ENCODE measurements at places on chromosomes 7 and 10. TPM values are rescaled to one million over a fixed set of nuclear protein-coding genes. Genes with fewer than 3 reads are reported as not detected.

GRCh38 chr7:81408728-81409127 is 361.1 kb downstream of the HGF start:
- H3K27me3 ChIP-seq, result no peaks in the 10 kb centered on the region
- H3K36me3 ChIP-seq, result peaks cover 17% of the 10 kb centered on the region
- no peak for DNase-seq
- no peak overlapping the region for H3K4me3 ChIP-seq
- H3K4me1 ChIP-seq, result peaks cover 20% of the 10 kb centered on the region

- H3K4me1 ChIP-seq, result peaks cover 20% of the 10 kb centered on the region
- no peak overlapping the region for H3K27ac ChIP-seq
- H3K36me3 ChIP-seq, result no peaks in the 10 kb centered on the region
- DNase-seq, result no peak
- no peak overlapping the region for H3K4me3 ChIP-seq
- peaks cover 26% of the 10 kb centered on the region for H3K27me3 ChIP-seq
These were observed 3.0 kb downstream of the STRIP2 start for GRCh38 chr7:129437190-129437589.

Gene NPC1L1
- 0.16 TPM for total RNA-seq

GRCh38 chr7:128948312-128948973 is 10.7 kb downstream of the IRF5 start:
- no peak overlapping the region for H3K4me3 ChIP-seq
- no peaks in the 10 kb centered on the region for H3K27me3 ChIP-seq
- DNase-seq, result no peak
- H3K36me3 ChIP-seq, result peaks cover 9% of the 10 kb centered on the region

- no peaks in the 10 kb centered on the region for H3K27me3 ChIP-seq
- peaks cover 48% of the 10 kb centered on the region for H3K4me1 ChIP-seq
- no peak overlapping the region for H3K27ac ChIP-seq
- no peak overlapping the region for H3K4me3 ChIP-seq
- no peak for DNase-seq
These were observed 90.0 kb downstream of the CHCHD3 start for GRCh38 chr7:132991615-132992587.

Gene C7orf33
- not detected for total RNA-seq

DNA sequence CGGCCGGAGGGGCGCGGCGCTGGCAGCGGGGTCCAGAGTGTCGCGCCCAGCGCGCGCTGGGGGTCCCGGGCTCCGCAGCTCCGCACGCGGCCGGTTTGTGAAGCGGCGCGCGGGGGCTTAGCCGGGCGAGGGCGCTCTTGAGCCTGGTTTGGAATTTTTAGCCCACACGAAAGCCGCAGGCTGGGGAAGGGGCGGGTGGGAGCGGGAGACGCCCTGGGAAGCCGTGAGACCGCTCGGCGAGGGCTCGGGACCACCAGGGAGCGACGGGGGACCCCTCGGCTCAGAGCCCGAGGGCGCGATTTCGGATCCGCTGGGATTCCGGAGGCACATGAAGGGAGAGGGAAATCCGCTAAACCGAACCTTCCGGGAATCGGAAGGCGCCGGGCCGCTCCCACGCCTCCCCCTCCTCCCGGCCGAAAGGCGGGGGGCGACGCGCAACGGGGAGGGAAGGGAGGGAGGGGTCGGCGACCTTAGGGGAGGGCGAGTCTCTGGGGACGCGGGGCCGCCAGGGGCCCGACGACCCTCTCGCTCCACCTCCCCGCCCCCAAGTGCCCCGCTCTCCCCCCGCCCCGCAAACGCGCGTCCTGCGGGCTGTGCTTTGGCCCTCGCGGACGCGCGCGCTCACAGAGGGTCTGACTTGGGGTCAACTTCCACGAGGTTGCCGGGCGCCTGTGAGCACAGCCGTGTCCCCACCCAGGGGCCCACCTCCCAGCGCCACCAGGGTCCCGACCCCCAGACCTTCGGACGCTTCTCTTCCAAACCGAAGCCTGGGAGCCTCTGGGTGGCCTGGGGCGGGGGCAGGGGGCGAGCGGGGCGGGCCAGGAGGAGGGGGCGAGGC is 5.1 kb upstream of the ELFN1 start:
- H3K27me3 ChIP-seq, result peaks cover 75% of the 10 kb centered on the region
- peaks cover 12% of the 10 kb centered on the region for H3K4me1 ChIP-seq
- no peaks in the 10 kb centered on the region for H3K36me3 ChIP-seq
- peak; percentile 88 for DNase-seq

DNA sequence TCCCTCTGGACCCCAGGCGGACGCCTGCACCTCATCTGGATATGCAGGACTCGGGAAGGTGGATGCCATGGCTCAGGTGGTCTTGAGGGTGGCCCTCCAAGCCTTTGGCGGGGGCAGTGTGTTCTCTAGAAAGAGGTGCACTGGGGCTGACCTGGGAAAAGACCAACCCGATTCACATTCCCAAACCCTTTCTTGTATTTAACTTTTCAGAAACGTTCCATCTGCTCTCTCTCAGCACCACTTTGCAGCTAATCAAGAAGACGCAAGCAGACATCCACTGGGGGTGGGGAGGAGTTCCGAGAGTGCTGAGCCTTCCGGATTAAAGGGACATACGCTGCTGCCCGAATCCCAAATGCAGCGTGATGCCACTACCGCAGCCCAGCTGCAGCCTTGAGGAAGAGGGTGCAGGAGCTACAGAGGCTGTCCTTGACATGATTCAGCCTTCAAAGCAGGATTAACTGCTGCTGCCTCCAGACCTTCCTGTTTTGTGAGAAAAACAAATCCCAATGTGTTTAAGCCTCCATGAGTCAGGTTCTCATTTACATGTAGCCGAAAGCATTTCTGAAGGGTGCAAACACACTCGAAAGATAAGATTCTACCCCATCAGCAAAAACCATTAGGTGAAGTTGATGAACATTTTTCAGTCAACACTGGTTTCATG is 39.9 kb downstream of the RBM17 start:
- DNase-seq, result no peak
- H3K4me3 ChIP-seq, result no peak overlapping the region
- no peaks in the 10 kb centered on the region for H3K27me3 ChIP-seq
- H3K36me3 ChIP-seq, result no peaks in the 10 kb centered on the region

- H3K27ac ChIP-seq, result peak overlapping the region; percentile 9
- H3K36me3 ChIP-seq, result peaks cover 6% of the 10 kb centered on the region
- no peak overlapping the region for H3K4me3 ChIP-seq
- peaks cover 22% of the 10 kb centered on the region for H3K4me1 ChIP-seq
- H3K27me3 ChIP-seq, result no peaks in the 10 kb centered on the region
These were observed 88.0 kb downstream of the RAPGEF5 start for GRCh38 chr7:22268884-22269421.

Gene COL17A1
- 1.1 TPM for total RNA-seq

GRCh38 chr10:22554461-22555182 is 159.8 kb downstream of the PIP4K2A start:
- peaks cover 8% of the 10 kb centered on the region for H3K36me3 ChIP-seq
- H3K27me3 ChIP-seq, result no peaks in the 10 kb centered on the region

Gene ACSL5
- total RNA-seq, result 0.22 TPM

DNA sequence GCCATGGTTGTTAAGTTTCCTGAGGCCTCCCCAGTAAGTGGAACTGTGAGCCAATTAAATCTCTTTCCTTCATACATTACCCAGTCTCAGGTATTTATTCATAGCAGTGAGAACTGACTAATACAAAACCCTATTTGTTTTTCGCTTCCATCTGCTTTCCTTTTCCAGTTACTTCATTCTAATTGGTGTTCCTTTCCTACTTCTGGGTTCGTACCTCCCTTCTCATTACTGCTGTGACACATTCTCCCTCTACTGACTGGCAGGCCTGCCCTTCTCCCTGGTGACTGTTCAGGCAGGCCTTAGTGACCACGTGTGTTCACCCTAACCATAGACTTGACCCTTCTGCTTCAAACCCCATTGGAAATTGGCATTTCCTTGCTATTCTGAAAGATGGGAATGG is 37.7 kb downstream of the MTURN start:
- no peaks in the 10 kb centered on the region for H3K36me3 ChIP-seq
- DNase-seq, result no peak
- H3K4me1 ChIP-seq, result peaks cover 31% of the 10 kb centered on the region

Gene FXYD4
- total RNA-seq, result not detected

Gene CABCOCO1
- total RNA-seq, result not detected

DNA sequence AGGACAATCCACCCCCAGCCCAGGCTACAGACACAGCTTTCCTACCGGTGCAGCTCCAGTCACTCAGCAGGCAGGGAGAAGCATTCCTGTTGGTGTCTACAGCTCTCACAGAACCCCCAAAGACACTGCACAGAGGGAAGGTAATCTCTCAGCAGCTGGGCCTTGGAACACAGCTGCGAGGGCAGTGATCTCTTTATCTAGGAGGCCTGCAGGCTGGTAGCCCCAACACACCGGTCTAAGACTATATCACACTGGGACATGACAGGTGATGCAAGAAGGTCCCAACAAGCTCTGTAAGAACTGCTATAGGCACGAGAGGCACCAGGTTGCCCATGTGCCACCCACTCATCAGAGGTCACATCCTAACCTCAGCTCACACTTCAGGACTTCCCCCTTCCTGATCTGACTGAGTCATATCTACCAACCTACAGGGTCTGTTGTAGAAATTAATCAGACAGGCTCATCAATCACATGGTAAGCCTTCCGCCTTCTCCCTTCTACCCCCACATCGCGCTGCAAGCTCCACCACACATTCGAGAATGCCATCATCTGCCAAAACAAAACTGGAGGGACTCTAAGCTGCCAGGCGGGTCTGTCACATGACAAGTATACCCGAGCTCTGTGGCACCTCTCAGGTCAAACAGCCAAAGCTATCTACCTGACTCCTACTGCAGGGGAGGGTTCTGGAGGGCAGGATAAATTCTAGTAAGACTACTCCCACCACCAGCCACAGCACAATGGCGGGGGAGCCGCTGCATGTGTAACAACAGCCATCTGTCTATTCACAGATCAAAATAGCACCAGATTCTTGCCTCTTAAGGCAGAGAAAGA is 26.1 kb downstream of the FAM53B start:
- H3K4me3 ChIP-seq, result no peak overlapping the region
- DNase-seq, result no peak
- H3K36me3 ChIP-seq, result no peaks in the 10 kb centered on the region
- H3K27me3 ChIP-seq, result no peaks in the 10 kb centered on the region

Gene POT1
- total RNA-seq, result 20.2 TPM

GRCh38 chr7:55965805-55966421 is 1.5 kb downstream of the NIPSNAP2 start:
- peak overlapping the region; percentile 41 for H3K27ac ChIP-seq
- H3K27me3 ChIP-seq, result peaks cover 19% of the 10 kb centered on the region
- peak overlapping the region; percentile 89 for H3K4me3 ChIP-seq
- peaks cover 10% of the 10 kb centered on the region for H3K4me1 ChIP-seq
- no peak for DNase-seq

DNA sequence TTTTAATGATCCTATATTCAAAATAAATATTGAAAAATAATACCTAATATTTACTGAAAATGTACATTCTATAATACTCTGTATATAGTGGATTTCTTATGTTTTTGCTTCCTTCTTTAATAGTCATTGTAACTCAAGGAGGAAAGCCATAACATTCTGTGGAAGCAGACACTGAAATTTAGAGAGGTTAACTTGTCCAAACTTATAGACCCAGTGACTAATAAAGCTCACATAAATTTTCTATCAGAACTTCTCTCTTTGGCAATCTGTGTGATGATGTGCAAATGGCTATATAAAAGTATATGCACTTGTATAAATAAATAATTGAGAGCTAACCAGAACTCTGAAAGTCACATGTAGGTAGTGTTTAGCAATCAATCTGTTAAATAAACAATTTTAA is 26.1 kb downstream of the GNAT3 start:
- peaks cover 33% of the 10 kb centered on the region for H3K4me1 ChIP-seq
- peaks cover 8% of the 10 kb centered on the region for H3K36me3 ChIP-seq
- no peak overlapping the region for H3K4me3 ChIP-seq
- no peaks in the 10 kb centered on the region for H3K27me3 ChIP-seq
- DNase-seq, result no peak

Gene HTR5A
- not detected for total RNA-seq

GRCh38 chr10:23918090-23918723 is 290.7 kb upstream of the KIAA1217 start:
- no peaks in the 10 kb centered on the region for H3K27me3 ChIP-seq
- H3K4me1 ChIP-seq, result peaks cover under 1% of the 10 kb centered on the region
- H3K4me3 ChIP-seq, result no peak overlapping the region
- H3K36me3 ChIP-seq, result no peaks in the 10 kb centered on the region
- DNase-seq, result no peak

- no peak overlapping the region for H3K27ac ChIP-seq
- no peaks in the 10 kb centered on the region for H3K27me3 ChIP-seq
- DNase-seq, result no peak
- peaks cover 32% of the 10 kb centered on the region for H3K4me1 ChIP-seq
- H3K4me3 ChIP-seq, result no peak overlapping the region
These were observed 289.1 kb downstream of the FGFR2 start for GRCh38 chr10:121309164-121309563.

- H3K36me3 ChIP-seq, result no peaks in the 10 kb centered on the region
- no peak for DNase-seq
- no peak overlapping the region for H3K4me3 ChIP-seq
- H3K4me1 ChIP-seq, result peaks cover 12% of the 10 kb centered on the region
- H3K27ac ChIP-seq, result no peak overlapping the region
- H3K27me3 ChIP-seq, result peaks cover 32% of the 10 kb centered on the region
These were observed 26.7 kb downstream of the ZCWPW1 start for GRCh38 chr7:100401811-100402210.

DNA sequence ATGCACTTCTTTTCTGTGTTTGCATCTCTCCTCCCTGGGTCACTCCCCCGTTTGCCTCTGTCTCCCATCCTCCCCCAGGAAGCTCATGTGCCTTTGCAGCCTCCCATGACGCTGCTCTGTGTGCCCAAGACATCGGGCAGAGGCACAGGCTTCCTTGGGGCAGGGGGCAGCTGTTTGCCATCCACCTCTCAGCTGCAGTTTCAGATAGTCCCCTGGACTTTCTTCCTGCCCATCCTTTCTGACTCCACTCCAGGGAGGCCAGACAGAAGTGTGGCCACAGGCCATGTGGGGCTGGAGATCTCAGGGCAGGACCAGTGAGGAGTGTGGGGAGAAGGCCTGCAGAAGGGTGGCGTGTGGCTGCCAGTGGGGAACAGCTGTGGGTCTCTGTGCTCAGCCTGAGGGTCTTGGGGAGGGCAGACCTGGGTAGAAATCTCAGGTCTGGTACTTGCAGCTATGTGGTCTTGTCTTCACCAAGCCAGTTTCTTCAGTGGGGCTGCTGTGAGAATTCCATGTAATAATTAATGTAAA is 10.6 kb upstream of the SAMD8 start:
- no peak for DNase-seq
- H3K4me1 ChIP-seq, result peaks cover 28% of the 10 kb centered on the region
- H3K27ac ChIP-seq, result peak overlapping the region; percentile 83
- no peaks in the 10 kb centered on the region for H3K27me3 ChIP-seq
- H3K4me3 ChIP-seq, result peak overlapping the region; percentile 43

Gene BLNK
- total RNA-seq, result not detected

Gene CHCHD3
- 105 TPM for total RNA-seq

GRCh38 chr7:51376420-51377092 is 59.9 kb upstream of the COBL start:
- no peak overlapping the region for H3K4me3 ChIP-seq
- H3K27ac ChIP-seq, result no peak overlapping the region
- H3K27me3 ChIP-seq, result no peaks in the 10 kb centered on the region
- H3K4me1 ChIP-seq, result peaks cover 2% of the 10 kb centered on the region
- no peak for DNase-seq

DNA sequence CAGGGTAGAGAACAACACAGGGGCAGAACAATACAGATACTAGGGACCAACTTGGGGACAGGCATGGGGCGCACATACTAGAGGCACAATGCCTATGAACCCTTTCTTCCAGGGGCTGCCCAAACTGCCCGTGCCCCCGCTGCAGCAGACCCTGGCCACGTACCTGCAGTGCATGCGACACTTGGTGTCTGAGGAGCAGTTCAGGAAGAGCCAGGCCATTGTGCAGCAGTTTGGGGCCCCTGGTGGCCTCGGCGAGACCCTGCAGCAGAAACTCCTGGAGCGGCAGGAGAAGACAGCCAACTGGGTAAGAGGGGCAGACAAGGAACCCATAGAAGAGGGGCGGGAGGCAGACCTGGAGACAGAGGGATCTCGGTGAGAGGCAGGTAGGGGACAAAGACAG is 5.8 kb downstream of the CHAT start:
- no peak overlapping the region for H3K27ac ChIP-seq
- peaks cover 74% of the 10 kb centered on the region for H3K27me3 ChIP-seq
- H3K4me3 ChIP-seq, result no peak overlapping the region
- H3K4me1 ChIP-seq, result peaks cover 5% of the 10 kb centered on the region
- H3K36me3 ChIP-seq, result no peaks in the 10 kb centered on the region

Gene FAM241B
- total RNA-seq, result 28.9 TPM
